NCI-H146 (cell line): ENCODE measurements at places on chromosomes 7 and 10.

GRCh38 chr7:93327006-93327633 is 95.0 kb downstream of the VPS50 start:
- no peak for DNase-seq

GRCh38 chr10:91589015-91589657 is 43.7 kb downstream of the PPP1R3C start:
- DNase-seq: no peak

GRCh38 chr10:76022366-76022765 is 590.9 kb downstream of the LRMDA start:
- DNase-seq: peak; percentile 60

GRCh38 chr7:18063149-18063901 is 35.7 kb upstream of the PRPS1L1 start:
- DNase-seq: no peak

DNA sequence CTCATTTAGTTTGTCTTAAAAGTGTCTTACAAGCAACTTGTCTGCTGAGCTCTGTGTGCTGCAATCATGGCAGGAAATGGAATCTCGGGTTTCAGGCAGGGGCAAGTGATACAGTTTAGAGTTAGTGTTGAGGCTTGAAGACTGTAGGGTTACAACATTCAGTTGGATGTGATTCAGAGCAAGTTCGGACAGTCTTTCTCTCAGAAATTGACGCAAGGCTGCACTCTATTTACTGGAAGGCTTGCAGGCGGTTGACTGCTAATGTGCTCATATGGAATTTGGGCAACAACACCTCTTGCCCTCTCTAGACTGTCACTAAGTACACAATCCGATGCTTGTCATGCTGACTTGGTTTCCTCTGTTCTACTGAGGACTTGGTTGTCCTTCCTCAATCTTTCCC is 161.7 kb upstream of the BMPER start:
- no peak for DNase-seq

DNA sequence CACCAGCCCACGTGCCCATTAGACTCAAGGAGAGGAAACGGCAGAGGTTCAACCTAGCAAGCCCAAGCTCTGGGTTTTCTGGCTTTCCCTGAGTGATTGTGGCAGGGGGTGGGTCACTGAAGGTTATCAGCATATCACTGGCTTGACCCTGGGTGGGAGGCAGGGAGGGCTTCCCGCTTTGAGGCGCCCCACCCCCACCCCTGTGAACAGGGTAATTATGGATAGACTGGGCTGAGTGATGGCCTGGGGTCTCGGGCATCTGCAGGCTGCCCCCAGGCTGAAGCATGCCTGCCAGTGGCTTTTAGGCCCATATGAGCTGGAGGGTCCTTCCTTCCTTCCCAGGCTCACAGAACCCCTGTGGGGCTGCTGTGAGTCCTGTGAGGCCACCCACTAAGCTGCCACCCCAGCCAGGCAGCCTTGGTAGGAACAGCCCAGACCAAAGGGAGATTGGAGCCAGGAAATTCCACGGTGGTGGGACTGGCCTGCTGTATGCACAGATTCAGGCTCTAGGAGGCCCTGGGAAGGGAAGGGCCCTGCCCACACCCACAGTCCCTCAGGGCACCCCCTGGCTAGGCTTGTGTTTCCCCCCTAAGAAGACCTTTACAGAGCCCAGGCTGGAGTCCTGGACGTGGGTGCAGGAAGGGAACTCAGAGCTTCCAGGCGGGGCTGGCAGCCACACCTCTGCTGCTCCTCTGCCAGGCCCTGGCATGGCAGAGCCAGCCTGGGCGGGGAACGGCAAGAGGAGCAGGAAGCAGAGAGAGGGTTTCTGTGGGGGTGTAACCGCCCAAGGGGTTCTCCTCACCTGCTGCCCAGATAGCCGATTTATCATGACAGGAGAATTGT is 33.1 kb downstream of the GPRIN2 start:
- no peak for DNase-seq

DNA sequence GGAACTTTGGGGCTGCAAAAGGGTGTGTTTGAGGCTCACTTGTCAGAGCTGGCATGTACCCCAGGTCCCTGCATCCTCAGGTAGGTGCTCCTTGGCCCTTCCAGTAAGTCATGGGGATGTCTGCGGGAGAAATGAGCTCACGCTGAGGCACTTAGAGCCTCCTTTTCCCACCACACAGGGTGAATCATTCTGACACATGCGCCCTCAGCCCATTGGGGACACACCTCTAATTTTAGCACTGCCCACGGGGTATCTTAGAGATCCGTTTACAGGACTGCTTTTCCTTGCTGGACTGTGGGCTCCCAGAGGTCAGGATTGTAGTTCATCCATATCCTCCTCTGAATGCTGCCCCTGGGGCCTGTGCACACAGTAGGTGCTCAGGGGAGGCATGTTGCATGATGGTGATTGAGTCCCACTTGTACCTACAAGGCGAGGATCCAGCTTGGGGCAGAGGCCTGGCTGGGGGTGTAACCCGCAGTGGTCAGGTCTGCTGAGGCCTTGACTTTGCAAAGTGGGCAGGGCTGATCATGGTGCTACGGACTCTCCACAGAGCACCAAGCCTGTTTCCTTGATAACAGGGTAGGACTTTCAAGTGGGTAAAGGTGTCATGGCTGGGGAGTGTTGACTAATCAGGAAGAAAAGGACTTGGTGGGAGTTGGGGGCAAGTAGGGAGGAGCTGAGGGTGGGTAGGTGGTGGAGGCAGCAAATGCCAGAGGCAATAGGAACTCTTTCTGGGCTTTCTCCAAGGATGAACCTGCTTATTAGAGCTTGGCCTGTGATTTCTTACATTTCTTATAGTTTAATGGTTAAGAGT is 5.8 kb downstream of the TSPAN15 start:
- DNase-seq: no peak

DNA sequence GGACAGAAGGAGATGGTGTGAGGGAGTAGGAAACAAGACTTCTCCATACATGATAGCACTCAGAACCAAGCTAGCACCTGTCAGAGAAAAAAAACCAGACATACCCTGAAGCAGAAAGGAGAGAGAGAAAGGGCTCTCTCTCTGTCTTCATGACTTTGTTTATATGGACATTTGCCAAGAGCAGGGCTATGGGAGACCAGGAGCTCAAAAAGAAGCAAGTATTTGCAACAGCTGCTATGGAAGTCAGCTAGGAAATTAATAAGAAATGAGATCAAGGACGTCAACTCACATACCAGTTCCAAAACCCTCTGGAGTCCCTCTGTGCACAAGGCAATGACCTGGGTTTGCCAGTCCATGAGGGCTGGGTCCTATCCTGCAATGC is 111.6 kb downstream of the SGMS1 start:
- no peak for DNase-seq

DNA sequence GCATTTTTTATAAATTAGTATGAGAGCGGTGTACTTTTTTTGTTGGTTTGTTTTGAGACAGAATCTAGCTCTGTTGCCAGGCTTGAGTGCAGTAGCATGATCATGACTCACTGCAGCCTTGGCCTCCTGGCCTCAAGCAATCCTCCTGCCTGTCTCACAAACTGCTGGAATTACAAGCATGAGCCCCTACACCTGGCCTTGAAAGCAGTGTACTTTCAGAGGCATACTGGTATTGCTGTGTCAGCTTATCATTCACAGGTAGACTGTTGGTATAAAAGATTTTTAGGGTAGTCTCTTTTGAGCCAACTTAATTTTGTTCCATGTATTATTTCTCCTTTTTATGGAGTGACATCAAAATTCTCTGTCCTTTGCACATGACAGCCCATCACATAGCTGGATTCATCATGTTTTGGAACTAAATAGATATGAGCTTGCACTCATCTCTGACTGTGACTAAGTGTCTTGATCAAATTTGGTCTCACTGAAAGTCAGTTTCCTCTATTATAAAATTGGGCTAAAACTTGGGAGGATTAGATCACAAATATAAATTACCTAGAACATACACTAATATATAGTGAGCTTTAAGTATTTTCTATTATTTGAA is 12.4 kb downstream of the GNAT3 start:
- DNase-seq: peak; percentile 3

GRCh38 chr7:6277476-6277875 is 5.1 kb upstream of the CYTH3 start:
- no peak for DNase-seq

DNA sequence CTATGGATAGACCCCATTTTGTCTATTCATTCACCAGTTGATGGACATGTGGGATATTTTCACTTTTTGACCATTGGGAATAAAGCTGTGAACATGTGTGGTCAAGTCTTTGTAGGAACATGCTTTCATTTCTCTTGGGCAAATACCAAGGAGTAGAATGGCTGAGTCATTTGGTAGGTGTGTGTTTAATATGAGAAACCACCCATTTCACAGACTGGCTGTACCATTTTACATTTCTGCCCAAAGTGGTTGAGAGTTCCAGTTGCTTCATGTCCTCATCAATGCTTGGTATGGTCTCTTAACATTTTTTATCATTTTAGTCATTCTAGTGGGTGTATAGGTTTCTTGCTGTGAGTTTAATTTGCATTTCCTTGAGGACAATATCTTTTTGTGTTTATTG is 124.9 kb upstream of the RHEB start:
- DNase-seq: no peak

DNA sequence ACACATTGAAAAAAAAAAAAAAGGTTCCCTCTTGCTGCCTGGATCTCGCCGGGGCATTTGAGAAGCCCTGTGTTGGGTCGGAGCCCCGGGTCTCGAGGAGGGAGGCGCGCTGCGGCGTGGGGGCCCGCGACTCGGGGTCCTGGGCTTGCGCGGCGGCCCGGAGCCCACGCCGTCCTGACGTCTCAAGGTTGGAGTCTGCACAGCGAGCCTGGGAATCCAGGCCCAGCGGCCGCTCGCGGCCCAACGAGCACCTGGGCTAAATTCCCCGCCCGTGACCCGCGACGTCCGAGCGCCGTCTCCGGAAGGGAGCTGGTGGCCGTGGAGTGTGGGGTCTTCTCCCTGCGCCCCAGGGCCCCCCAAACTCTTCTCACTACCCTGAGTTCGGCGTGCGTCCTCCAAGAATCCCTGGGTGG is 1.4 kb upstream of the CTBP2 start:
- no peak for DNase-seq

DNA sequence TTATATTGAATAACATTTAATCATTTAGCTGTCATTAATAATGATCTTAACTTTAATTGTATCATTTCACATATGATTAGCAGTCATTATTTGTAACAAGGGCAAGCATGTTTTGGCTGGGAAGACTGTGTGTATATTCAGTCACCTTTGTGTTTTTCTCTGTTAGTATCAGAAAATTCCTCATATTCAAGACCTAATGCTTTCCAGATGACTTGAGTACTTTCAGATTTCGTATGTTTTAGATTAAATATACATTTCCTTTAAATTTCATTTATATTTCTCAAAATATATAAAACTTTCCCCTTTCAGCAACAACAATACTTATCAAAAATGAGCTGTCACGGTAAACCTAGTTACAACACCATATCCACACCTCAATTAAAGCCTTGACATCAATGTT is 6.3 kb upstream of the CACNA2D1 start:
- no peak for DNase-seq

GRCh38 chr10:32600317-32600716 is 154.4 kb downstream of the CCDC7 start:
- no peak for DNase-seq

DNA sequence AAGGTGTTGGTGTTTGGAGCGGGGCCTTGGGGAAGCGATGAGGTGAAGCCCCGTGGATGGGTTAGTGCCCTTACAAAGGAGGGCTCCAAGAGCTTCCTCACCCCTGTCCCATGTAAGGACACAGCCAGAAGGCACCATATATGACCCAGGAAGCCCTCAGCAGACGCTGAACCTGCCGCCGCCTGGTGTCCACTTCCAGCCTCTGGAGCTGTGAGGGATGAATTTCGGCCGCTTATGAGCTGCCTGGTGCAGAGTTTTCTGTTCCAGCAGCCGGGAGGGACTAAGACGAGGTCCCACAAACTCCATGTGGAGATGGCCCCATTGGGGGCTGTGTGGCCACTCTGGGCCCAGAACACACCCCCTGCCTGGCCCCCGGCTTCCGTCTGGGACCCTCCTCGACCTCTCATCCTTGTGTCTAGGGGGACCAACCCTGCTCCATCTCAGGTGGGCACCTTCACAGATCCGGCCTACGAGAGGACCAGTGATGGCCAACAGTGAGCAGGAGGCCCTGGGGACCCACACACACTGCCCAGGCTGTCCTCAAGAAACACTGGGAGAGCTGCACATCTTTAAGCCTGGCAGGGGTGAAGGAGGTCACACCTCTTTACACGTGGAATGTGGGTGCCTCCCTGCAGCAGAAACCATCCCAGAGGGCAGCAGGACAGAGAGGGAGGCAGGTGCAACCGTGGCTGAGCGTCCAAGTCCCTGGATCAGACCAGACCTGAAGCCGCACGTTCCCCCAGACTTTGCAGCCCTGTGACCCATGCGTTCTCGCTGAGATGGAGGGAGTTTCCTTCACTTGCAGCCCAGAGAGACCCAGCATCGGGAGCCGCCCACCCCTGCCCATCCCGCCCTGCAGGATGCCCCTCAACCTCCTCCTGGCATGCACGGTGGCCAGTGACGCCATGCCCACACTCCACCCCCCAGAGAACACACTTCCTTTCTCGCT is 96.1 kb downstream of the PDGFA start:
- DNase-seq: no peak

- DNase-seq: peak; percentile 2
These were observed 25.3 kb upstream of the SNX13 start for GRCh38 chr7:17965603-17966002.

GRCh38 chr7:84393786-84394185 is 199.2 kb upstream of the SEMA3A start:
- no peak for DNase-seq

GRCh38 chr7:39355664-39356063 is 210.5 kb upstream of the YAE1 start:
- DNase-seq: no peak

GRCh38 chr7:18116661-18117060 is 89.0 kb upstream of the PRPS1L1 start:
- DNase-seq: peak; percentile 69

- DNase-seq: no peak
These were observed 44.9 kb upstream of the CHST15 start for GRCh38 chr10:124138195-124138882.

- no peak for DNase-seq
These were observed 142.0 kb downstream of the HDAC9 start for GRCh38 chr7:18637516-18637915.

DNA sequence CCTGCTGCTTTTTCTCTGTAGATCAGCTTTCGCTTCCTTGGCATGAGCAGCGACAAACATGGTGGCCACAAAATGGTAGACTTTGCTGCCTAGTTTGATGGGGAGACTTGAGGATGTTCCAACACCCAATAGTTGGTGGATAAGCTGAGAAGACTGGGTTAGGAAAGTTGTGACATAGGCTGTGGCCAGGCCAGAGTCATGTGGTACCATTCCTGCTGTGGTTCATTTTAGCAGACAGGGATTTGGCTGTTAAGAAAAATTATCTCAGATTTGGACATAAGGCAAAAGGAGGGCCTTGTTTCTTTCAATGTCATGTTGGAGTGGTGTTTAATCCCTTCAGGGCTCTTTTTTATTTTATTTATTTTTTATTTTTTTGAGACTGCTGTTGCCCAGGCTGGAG is 26.6 kb upstream of the FAM180A start:
- DNase-seq: no peak
